EL (cell line): ENCODE measurements at places on chromosomes 6 and 20.
A peak's percentile ranks its signal among the peaks of the same experiment; 100 is the strongest.

- peak; percentile 71 for DNase-seq
These were observed 144.6 kb upstream of the AGPAT4 start for GRCh38 chr6:161418463-161418945.

DNA sequence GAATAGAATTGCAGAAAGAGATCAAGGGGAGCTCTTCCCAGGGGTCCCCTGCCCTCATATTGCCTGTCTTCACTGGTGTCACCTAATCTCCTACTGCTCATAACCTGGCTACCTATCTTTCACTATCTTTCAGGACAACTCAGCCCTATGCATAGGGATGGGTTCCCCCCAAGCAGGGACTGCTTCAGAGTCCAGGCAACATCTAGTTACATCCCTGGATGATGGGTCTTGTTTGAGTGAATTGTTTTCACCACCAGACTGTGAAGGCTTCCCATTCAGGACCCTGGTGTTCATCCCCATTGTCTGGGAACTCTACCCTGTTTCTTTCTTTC is 850 bp upstream of the HECA start:
- DNase-seq: no peak

GRCh38 chr6:119609865-119610264 is 260.3 kb upstream of the MAN1A1 start:
- no peak for DNase-seq

- DNase-seq: no peak
These were observed 26.3 kb upstream of the FAM50B start for GRCh38 chr6:3822747-3823445.

DNA sequence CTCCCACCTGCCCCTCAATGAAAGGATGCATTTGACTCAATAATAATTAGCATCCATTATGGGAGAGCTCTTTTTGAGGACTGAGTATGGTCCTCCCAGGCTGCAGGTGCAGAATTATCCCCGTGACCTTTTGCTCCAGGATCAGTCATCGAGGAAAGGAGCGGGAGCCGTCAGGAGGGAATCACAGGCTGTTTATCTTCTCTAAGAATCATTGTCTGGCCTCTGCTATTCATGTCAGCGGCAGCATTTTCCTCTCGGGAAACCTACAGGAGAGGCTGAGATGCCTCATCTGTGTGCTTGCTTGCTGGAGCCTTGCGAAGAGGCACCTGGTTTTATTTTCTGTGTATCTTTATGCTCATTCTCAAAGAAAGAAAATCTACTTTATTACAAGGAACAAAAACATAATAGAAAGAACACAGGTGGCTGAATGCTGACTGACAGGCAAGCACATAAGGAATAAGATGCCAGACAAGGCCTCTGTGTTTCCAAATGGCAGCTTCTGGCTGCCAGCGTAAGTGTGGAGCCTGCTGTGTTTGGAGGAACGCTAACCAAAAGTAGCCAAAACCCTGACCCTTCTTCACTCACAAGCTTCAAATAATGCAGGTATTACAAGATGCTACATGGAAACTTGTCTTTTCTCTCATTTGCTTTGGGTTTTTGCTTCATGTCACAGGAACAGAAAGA is 539.1 kb upstream of the MARCKS start:
- DNase-seq: no peak

DNA sequence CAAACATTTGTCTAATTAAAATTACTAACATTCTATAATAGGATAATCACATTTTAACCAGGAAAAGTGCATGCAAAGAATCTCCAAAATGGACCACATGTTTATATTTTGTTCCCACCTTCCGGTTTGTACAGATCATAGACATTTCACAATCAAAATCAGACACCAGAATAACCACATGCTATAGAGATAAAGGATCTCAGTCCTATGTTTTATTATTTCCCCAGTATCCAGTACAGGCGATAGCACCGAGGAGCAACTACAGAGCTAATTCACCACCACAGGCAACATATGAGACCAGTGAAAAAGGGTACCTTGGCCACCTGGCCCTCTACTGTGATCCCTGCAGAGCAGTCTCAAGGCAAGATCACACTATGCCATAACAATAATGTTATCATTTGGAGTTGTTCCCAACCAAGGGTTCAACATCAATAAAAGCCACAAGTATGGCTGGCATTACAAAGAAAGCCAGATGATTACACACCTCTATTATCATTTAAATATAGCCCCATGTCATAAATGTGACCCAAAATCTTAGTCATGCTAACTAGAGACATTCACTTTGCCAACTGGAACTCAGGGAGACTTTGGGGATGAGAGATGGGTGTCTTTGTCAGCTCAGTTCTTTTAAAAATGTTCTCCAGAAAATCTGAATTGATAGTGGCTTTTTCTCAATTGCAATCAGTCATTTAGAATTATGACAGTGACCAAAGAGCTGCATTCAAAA is 46.7 kb downstream of the RALGAPA2 start:
- no peak for DNase-seq
